ENCODE measurements at places on chromosomes 5 and 9.

GRCh38 chr5:2199697-2200096 is 317.0 kb upstream of the IRX4 start:
- DNase-seq: no peak

DNA sequence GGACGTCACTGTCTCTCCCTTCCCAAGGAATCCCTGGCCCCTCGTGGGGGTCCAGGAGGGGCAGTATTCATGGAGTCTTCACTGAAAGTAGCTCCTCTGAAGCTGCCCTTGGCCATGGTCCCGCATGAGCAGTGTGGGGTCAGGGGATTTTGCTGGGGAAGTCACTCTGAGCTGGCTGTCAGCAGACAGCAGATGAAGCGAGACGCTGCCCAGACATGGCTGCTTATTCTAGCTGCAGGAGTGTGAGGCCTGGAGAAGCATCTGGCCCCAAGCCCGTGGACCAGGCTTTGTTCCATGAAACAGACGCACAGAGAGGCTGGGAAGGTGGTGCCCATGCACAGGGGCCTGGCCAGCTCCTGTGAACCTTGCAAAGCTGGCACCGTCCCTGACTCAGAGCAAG is 21.5 kb upstream of the ASS1 start:
- no peak for DNase-seq

DNA sequence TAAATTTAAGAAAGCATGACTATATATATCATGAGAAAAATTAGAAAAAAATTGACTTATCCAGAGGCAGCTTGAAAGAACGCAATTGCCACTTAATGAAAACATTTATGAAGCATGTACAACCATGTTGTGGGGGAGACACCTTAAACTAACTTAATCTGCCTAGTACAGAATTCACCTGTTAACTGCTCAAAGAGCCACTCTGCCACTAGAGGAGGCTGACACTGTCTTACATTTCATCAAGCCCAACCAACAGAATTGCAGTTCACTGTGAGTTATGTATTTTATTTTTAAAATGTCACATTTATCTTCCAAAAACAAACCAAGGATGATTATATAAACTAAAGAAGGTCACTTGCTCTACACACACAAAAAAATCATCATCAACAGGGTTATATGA is 252.9 kb downstream of the MLLT3 start:
- no peak for DNase-seq

DNA sequence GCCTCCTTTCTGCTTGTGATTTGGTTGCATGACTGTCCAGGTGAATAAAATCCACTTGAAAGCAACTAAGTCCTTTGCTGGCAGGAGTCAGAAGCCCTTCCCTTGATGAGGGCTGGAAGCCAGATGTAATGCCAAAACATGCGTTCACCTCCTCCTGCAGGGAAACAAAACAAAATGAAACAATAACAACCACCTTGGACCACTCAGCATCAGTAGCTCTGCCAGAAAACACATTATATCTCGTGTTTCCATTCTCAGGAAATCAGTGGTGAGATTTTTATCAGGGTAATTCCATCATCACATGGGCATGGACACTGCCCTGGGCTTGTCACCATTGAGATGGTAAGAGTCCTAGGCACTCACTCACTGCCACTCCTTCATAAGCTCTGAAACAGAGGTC is 350.3 kb upstream of the ACTBL2 start:
- no peak for DNase-seq

DNA sequence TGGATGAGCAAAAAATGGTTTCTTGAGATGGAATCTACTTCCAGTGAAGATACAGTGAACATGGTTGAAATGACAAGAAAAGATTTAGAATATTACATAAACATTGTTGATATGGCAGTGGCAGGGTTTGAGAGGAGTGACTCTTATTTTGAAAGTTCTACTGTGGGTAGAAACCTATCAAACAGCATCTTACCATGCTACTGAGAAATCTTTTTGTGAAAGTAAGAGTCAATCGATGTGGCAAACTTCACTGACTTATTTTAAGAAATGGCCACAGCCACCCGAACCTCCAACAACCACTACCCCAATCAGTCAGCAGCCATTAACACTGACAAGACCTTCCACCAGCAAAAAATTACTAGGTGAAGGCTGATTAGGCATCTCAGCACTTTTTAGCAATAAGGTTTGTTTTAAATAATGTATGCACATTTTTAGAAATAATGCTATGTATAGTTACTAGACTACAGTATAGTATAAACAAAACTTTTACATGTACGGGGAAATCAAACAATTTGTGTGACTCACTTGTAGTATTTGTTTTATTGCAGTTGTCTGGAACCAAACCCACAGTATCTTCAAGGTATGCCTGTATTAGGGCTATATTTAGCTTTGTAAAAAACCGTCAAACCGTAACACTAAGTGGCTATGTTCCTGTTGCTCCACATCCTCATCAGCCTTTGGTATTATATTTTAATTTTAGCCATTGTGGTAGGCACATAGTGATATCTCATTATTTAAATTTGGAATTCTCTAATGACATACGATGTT is 30.6 kb upstream of the ADAMTS6 start:
- DNase-seq: no peak
